ENCODE measurements at places on chromosomes 6 and 20.

DNA sequence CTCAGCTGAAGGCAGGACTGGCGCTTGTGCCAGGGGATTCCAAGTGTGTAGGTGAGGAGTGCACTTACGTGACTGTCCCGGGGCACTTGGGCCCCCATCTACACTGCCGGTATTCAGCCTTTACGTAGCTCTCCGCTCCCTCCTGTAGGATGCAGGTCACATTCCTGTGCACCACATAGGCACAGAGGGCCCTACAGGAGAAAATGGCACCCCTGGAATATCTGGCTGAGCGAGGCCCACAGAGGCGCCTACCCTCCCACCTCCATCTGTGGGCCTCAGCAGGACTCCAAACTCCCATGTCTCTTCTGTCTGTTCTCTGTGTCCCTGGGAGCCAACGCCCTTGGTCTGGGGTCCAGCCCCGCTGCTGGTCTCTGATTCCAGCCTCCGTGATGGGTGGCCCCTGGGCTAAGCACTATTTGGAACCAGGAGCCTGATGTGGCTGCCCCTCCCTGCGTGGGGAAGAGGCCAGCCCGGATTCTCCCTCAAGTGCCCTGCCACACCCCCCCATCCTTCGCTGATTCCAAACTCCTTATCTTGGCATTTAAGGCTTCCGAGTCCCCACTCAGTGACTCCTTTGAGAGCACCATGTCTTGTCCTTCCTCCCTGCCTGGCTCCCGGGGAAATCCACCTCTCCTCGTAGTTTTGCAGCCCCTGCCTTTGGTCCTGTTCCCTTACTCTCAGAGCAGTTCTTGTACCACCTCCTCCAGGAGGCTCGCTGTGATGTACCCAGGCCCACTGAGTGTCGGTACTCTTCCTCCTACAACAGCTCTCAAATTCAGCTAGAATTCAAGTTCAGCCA is 1.5 kb downstream of the EMILIN3 start:
- no peak for DNase-seq

- DNase-seq: no peak
These were observed 12.0 kb upstream of the ABRACL start for GRCh38 chr6:139016337-139017213.

DNA sequence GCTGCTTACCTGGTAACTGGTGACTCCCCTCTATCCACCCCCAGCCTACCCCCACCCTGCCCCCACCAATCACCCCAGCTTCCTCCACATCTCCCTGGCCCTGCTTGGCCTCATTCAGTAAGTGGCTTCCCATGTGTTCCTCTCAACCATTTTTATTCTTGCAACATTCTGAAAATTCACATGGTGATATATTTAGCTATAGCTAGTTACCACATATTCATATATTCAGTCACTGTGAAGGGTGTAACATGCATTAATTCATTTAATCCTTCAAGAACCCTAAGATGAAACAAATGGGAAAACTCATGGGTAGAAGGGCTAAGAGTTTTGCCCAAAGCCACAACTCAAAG is 95.4 kb upstream of the CEP85L start:
- DNase-seq: no peak

- DNase-seq: no peak
These were observed 24.1 kb upstream of the FOXC1 start for GRCh38 chr6:1585669-1586049.

DNA sequence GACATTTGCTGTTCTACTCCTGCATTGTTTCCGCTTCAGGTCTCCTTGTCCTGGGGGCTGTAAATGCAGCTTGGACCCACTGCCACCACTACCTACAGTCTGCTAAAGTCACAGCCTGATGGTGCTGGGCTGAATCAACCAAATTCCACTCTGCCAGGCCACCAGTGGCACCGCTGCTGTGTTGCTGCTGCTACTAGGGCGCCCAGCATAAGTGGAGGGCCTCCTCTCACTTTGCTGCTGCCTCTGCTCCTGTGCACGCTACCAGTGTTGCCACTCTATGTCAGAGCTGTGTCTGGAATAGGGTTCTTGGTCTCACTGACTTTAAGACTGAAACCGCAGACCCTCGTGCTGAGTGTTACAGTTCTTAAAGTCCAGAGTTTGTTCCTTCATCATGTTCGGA is 1.4 kb upstream of the SSR1 start:
- DNase-seq: no peak

DNA sequence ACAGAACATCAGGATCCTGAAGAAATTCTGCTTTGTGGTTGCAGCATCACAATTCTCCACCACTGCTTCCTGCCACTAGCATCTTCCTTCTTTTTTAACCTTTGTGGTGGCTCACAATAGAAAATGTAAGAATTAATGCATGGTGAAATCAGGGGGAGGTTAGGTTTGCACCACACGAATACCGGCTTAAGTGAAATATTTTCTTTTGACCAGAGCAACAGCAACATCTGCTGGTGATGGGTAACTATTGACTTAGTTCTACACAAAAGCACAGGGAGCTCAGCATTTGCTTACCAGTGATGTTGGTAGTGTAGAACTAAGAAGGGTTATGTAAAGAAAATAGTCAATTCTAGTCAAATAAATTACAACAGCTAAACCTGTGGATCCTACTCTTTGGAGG is 280.5 kb downstream of the SYNE1 start:
- no peak for DNase-seq

DNA sequence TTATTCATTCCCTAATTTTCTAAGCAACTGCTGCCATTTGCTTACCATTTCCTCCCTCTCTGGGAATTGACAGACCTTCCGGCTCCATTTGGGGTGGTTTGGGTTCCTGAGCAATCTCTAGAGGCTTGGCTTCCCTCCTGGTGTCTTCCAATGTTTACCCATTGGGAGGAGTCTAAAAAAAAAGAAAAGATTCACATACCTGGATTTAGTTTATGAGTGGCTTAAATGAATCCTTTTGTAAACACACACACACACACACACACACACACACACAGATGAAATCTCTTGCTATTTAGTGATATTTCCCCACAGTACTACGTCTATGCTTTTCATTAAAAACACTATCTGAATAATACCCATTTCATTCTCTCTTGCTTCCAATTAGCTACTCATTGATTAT is 48.3 kb upstream of the TRAF3IP2 start:
- DNase-seq: no peak

DNA sequence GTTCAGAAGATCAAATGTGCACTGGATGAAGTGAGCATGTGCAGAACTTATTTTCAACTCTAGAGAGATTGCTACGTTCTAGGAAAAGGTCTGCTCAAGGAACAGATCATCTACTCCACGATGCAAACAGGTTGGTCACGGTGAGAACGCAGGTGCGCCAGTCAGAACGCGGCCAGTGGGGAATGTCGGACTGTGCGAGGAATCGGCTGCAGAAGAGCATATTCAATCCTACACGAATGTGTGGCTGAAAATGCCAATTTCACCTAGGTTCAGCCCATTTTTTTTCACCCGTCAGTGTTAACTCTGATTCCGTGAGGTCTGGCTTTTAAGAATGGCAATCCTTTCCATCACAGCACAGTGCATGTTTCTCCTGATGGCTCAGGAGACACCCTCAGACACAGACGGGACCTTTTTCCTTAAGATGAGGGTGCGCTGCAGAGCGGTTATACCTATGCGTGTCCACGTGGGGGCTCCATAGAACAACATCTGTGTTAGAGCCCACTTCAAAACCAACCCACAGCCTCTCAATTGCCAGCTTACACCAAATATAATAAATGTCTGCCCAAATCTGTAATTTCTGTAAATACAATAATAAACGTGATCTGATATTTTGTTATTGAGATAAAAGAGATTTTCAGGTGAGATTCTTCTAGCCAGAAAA is 250.4 kb downstream of the FOXA2 start:
- DNase-seq: peak; percentile 6

- DNase-seq: no peak
These were observed 135.4 kb upstream of the ECI2 start for GRCh38 chr6:4270776-4271175.

DNA sequence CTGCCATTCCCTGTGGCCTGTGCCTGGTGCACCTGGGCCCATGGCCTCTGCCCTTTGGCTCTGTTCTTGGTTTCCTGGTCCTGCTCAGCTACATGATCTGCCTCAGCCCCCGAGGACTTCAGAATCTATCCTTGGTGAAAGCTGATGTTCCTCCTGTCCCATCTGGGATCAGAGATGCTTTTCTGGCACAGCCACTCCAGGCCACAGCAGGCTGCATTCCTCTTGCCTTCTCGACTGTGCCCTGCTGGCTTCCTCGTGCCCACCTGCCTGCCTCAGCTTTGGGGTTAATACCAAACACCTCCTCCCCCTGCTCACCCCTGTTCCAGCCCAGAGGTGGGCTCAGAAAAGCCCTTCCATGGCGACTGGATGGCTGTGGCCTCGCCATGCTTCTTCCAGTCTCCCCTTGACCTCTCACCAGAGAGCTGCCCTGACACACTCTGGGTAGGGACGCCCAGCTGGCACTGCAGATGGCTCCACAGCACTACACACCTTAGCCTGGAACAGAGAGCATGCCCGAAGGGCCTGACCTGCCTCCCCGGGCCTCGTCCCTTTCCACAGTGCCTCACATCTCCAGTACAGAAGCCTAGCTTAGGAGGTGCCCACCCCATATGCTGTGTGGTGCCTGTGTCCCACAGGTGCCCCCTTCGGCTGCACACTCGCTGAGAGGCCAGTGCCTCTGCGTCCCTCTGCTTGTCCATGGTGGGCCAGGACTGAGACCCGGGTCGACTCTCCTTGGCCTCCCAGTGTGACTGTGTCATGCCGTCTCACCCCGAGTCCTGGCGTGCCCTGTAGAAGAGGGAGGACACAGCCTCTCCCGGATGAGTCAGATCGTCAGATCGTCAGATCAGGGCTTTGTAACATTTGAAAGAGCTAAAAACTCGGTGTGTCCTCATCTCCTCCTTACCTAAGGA is 148.8 kb downstream of the DTNBP1 start:
- no peak for DNase-seq

- DNase-seq: no peak
These were observed 107.1 kb downstream of the UBE3D start for GRCh38 chr6:82958551-82958950.

DNA sequence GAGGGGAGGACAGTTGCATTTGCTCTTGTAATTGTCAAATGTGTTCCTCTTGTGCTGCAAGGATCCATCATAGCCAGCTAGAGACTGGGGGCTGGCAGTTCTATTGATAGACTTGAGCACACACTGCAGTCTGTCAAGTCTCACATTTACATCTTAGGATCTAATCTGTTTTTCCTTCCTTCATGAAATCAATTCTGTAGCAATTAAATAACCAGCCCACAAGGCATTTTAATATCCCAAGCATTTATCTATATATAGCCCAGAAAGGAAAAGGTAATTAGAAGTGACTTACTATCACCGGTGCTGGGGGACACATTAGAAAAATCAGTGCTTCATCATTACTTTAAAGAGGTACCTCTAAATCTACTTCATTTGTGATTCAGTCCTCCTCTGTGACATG is 143.0 kb upstream of the STXBP5 start:
- no peak for DNase-seq

DNA sequence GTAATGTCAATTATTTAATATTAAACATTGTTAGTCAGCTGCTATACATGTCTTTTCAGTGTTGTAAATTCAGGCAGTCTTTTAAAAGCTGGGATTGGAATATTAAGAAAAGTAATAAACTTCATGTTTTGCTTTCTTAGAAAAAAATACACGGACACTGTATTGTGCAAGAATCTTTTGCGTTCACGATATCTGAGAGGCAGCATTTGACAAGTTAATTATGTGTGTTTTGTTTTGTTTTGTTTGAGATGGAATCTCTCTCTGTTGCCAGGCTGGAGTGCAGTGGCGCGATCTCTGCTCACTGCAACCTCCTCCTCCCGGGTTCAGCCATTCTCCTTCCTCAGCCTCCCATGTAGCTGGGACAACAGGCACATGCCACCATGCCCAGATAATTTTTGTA is 1661.3 kb downstream of the HACE1 start:
- no peak for DNase-seq

- no peak for DNase-seq
These were observed 81.4 kb downstream of the MCHR2 start for GRCh38 chr6:99912657-99913056.

GRCh38 chr6:130810307-130811030 is 16.7 kb upstream of the SMLR1 start:
- no peak for DNase-seq

- no peak for DNase-seq
These were observed 6.9 kb downstream of the RSPO4 start for GRCh38 chr20:995170-995569.

- DNase-seq: no peak
These were observed 70.1 kb downstream of the CDC5L start for GRCh38 chr6:44457596-44457995.

GRCh38 chr20:64063389-64064144 is 569 bp downstream of the TCEA2 start:
- DNase-seq: no peak

DNA sequence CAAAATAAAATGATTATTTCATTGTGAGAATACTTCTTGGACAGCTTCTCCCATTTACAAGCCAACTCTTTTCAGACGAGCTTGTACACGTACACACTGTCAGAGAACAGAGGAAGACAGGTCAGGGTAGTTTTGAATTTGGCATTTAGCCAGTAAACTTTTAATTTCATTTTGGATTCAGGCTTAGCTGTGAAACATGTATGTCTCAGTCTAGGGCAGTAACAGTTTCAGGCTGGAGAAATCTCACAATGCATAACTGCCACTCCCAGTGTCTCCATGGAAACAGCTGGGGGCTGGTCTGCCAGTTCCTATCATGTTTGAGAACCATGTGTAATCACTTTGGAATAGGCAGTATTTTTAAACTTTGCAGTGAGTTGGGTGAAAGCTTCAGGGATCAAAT is 22.0 kb upstream of the QKI start:
- DNase-seq: no peak

- no peak for DNase-seq
These were observed 38.7 kb upstream of the POU5F1 start for GRCh38 chr6:31209137-31209536.

DNA sequence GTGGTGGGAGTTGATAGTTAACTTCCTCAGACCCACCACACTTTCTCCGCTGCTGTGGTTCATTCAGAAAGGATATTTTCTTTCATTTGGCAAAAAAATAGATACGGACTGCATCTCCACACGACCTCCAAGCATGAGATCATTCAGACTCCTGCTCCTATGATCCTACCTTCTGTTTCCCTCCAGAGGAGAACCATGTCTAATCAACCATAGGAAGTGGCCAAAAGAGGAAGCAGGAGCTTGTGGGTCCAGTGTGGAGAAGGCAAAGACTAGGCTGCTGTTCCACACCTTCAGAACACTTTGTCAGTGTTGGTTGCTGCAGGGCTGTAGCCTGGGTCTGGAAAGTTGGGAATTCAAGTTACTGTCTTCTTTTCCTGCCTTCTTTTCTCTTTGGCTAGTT is 10.6 kb upstream of the KIF13A start:
- no peak for DNase-seq

- DNase-seq: no peak
These were observed 446.7 kb downstream of the GJA1 start for GRCh38 chr6:121881974-121882667.
